ENCODE measurements at places on chromosomes 2 and 18.

- DNase-seq = no peak
These were observed 8.7 kb downstream of the EPHA4 start for GRCh38 chr2:221563270-221563985.

GRCh38 chr2:234286956-234287355 is 209.9 kb downstream of the ARL4C start:
- DNase-seq = no peak

DNA sequence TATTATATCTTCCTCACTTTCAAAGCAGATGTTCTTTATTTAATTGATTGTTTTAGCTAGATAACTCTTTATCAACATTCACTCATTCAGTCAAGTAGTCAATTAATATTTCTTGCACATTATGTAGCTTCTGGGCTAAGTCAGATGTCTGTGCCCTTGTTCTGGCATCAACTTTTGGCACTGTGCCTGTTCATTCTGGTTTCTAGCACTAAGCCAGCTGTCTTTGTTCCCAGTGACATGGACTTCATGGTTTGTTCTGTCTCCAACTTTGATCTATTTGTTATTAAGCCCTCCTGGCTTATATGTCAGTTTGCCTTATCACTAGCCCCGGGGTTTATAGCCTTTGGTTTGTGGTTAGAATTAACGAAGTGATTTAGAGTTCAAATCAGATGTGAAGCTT is 247.9 kb upstream of the SYT4 start:
- no peak for DNase-seq

- no peak for DNase-seq
These were observed 73.9 kb downstream of the SDC1 start for GRCh38 chr2:20150806-20151571.

DNA sequence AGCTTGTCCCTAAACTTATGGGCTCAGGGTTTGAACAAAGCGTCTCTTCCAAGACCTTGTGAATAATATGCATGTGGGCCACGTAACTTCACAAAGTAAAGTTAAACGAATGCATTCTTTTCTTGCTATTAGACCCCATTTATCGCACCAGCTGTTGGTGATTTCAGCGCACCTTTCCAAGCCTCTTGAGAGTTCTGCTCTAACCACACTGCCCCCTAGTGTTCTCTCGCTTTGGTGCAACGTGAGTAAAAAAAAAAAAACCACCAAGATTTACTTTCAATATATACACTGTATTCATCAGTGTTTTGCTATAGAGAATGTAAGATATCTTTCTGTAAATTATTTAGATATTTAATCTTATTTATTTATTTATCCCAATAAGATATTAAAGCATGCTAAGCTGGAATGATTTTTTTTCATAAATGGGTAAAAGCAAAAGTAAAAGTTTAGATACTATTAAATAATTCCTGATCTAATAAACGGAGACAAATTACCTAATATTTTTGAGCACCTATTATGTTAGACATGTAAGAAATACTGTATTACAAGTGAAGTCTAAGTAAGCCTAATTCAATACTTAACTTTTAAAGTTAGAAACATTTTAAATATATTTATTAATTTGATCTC is 459.5 kb downstream of the DLGAP1 start:
- no peak for DNase-seq

- no peak for DNase-seq
These were observed 86.7 kb upstream of the SLC39A10 start for GRCh38 chr2:195570329-195570728.

DNA sequence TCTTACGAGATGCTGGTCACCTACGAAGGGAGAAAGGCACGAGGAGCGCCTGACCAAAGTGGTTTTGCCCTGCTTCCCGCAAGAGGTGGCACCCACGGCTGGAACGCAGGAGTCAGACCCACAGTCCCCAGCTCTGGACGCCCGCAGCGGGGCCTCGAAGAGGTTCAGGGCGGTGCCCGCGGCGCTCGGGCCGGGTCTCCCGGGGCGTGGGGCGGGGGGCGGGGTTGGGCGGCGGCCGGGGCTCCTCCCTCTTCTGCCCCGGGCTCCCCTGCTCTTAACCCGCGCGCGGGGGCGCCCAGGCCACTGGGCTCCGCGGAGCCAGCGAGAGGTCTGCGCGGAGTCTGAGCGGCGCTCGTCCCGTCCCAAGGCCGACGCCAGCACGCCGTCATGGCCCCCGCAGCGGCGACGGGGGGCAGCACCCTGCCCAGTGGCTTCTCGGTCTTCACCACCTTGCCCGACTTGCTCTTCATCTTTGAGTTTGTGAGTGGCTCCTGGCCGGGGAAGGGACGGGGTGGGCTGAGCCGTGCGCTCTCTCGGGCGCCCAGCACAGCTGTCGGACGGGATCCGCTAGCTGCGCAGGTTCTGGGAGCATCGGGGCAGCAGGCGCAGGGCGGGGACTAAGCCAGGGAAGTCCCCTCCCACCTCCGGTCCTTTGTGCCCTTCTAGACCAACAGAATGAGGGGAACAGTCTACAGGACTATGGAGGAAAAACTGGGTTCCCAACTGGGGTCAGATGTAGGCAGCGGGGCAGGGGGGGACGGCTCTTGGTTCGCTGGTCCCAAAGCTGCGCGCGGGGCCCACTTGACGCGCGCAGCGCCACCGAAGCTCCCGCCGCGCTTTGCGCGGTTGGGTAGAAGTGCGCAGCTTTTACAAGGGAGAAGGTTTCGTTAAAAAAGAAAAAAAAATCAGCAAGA is at the start of gene MAL:
MAL (plus strand) TSS at position 303 of the 914 bp plus-strand sequence; CDS start at position 388, 85 bp downstream.
- peak; percentile 54 for DNase-seq

DNA sequence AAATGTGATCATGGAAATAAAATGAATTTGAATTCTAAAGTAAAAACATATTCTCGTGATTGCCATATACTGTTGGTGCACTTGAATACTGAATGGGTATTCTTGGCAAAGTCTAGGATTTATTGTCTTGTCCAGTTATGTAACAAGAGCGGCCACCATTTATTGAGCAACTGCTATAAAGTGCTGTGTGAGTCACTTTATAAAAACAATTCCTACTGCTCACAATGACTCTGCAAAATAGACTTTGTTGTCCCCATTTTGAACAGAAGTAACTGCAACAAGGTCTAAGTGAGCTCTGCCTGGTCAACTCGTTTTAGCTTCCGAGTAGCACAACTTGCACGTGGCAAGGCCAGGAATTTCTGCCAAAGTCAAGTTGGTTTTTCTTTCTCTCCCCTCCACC is 995.6 kb upstream of the FANCL start:
- no peak for DNase-seq

Measured in T-helper 17 cell (primary cell).